ENCODE measurements at places on chromosomes 1 and 21.

DNA sequence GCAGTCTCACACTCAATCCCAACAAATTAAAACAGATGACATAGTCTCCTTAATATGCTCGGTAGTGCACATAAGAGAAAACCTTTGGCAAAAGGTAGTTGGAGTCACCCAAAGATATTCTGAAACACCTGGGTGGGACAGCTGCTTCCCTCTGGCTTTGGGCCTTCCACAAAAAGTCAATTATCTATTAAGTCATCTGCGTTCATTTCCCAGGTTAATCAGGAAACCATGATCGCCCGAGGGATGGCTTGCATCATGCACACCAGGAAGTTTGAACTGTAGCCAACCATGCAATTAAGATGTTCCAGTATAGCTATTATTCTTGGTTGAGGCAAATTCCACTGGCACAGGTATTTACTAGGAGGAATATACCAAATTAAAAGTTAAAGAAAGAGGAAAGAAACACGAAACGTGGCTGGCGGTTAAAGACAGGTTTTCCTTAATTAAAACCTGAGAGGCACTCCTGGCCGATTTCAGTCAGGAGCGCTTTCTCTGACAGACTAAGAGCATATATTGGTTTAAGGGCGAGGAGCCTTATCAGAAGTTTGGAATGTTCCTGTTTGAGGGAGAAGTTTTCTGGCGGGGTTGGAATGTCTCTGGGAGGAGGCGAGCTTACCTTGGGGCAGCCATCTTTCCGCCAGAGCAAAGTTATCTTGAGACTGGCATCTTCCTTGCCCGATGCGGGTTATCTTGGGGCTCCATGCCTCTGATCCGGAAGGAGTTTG, 19.9 kb downstream of the CLDN17 start:
- DNase-seq: no peak

DNA sequence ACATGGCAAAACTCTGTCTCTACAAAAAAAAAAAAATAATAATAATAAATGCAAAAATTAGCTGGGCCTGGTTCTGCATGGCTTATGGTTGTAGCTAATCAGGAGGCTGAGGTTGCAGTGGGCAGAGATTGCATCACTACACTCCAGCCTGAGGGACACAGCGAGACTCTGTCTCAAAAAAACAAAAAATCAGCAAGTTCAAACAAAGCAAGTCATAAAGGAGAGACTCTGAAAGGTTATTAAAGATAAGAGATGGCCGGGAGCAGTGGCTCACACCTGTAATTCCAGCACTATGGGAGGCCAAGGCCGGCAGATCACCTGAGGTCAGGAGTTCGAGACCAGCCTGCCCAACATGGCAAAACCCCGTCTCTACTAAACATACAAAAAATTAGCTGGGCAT, 28.8 kb downstream of the COP1 start:
- no peak for DNase-seq

GRCh38 chr21:30990514-30991262, 47.6 kb downstream of the KRTAP19-8 start:
- DNase-seq: no peak

GRCh38 chr1:55974714-55975441, 604.5 kb downstream of the PLPP3 start:
- no peak for DNase-seq

DNA sequence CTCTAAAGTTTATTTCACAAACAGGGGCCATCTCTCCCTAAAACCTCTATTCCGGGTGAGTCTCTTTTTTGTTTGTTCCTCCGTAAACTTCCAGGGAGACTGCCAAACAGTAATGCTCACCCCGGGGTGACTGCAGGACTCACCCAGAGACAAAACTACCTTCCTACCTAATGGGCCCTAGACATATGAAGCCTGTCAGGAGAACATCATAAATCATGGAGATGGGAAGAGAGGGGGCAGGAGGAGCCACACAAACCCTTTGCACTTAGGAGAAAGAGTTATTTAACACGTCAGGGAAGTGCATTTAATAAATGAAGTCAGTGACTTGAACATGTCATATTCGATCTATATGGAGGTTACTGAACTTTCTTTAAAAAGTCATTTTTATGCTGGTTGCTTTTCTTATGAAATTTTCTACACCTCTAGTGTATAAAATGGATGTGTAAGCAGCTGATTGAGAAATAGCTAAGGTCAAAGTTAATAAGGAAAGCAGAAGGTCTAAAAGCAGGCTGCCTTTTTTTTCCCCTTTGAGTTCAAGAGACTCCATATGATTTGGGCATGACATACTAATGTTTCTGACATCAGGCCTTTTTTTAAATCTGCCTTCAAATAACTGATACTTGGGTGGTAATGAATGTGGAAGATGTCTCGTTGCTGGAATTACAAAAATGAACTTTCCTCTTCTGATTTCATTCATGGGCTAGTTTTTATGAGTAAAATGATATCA, 286.9 kb upstream of the USP25 start:
- no peak for DNase-seq

- no peak for DNase-seq
Observed at GRCh38 chr1:3910049-3910731, 10.1 kb upstream of the C1orf174 start.

DNA sequence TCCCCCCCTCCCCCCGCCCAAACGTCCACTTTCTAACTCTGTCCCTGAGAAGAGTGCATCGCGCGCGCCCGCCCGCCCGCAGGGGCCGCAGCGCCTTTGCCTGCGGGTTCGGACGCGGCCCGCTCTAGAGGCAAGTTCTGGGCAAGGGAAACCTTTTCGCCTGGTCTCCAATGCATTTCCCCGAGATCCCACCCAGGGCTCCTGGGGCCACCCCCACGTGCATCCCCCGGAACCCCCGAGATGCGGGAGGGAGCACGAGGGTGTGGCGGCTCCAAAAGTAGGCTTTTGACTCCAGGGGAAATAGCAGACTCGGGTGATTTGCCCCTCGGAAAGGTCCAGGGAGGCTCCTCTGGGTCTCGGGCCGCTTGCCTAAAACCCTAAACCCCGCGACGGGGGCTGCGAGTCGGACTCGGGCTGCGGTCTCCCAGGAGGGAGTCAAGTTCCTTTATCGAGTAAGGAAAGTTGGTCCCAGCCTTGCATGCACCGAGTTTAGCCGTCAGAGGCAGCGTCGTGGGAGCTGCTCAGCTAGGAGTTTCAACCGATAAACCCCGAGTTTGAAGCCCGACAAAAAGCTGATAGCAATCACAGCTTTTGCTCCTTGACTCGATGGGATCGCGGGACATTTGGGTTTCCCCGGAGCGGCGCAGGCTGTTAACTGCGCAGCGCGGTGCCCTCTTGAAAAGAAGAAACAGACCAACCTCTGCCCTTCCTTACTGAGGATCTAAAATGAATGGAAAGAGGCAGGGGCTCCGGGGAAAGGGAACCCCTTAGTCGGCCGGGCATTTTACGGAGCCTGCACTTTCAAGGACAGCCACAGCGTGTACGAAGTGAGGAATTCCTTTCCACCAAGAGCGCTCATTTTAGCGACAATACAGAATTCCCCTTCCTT, 158.1 kb downstream of the RUNX1 start:
- no peak for DNase-seq

- DNase-seq: no peak
Observed at GRCh38 chr1:59394706-59395425, 98.0 kb downstream of the FGGY start.

GRCh38 chr1:27049607-27050006, 37.0 kb upstream of the TENT5B start:
- no peak for DNase-seq

DNA sequence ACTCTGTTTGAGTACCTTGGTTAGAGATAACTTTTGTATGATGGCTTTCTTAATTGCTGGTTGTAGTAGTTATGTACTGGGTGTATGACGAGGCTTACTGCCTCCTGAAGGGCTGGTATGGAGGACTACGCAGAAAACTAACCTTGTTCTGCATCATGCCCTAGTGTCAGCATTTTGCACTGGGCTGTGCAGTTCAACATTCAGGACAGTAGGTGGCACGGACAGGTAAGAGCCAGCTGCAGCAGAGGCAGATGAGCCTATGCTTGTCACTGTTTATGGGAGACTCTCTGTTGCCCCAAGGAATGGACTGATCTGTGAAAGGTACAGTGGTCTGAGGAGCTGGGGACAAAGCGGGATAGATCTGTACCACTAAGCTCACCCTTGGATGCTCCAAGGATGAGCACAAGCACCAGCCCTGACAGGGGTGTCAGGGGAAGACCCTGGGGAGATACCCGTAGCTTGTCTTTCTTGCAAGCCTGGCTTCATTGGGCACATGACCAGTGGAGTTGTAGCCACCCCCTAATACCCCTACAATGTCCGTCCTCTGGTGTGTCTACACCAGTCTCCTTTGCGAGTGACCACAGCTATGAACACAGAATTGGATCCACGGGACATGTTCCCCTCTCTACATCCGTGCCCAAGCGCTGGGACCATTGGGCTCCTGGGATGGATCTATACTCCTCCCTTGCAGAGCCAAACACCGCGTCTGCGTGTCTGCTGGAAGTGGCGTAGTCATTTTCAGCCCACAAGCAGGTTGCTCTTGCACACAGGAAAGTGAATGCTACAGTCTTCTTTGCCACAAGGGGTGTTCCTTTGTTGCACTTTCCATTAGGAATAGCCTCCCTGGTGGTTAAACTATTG, 51.1 kb upstream of the CFHR3 start:
- peak; percentile 15 for DNase-seq

DNA sequence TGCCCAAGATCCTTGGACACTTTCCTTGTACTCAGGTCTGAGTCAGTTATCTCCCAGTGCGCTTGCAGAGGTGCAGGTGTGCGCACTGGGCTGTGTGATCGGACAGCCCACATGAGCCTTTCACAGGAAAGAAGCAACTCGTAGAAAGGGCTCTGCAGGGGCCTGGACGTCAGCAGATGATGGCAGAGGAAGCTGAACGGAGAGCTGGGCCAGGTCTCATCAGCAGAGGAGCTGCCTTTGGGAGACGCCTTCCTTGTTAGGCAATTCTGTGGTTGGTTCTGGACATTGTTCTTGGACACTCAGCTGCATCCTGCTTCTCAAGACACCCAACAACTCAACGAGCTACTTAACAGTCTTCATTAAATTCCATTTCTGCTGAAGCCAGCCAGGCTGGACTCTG, 7.5 kb upstream of the PROK1 start:
- DNase-seq: no peak

DNA sequence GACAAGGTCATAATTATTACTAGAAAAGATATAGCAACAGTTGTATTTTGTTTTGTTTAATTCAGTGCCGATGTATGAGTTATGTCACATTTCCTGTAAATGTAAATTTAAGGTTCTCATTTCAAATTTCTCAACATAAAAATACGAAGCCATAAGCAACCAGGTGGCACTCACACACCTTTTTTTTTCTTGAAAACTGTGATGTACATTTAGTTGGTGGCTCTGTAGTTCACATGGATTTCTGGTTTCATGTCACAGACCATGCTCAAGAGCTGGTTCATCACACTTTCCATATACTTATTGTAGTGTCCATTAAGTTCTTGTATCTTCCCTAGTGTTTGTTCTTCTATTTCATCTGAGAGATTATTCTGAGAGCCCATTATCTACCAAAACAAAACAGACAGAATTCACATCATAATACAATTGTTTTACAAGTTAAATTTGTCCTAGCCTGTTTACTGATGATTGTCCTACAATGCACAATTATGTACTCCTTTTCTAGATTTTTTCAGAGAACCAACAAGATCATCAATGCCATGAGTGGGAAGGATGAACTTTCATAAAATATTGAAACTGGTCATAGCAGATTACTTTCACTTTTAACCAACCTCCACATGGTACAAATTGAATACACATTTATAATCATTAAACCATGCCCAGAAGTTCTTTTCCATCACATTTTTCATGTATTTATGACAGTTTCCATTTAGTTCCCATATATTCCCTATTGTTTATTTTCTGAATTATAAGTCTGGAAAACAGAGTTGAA, 17.1 kb downstream of the ATP6V1G3 start:
- no peak for DNase-seq

DNA sequence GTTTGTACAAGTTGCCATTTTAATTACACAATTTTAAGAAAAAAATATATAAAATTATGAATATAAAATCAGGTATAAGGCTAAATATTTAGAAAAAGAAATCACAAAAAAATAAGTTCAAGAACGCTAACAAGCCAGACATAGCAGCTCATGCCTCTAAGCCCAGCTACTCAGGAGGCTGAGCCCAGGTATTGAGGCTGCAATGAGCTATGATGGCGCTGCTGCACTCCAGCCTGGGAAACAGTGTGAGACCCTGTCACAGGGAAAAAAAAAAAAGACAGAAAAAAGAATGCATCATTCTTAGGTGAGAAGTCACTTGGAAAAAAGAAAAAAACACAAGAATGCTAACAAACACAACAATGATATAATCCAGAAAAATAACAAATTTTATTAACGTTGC, 112.3 kb upstream of the PRDX6 start:
- no peak for DNase-seq

DNA sequence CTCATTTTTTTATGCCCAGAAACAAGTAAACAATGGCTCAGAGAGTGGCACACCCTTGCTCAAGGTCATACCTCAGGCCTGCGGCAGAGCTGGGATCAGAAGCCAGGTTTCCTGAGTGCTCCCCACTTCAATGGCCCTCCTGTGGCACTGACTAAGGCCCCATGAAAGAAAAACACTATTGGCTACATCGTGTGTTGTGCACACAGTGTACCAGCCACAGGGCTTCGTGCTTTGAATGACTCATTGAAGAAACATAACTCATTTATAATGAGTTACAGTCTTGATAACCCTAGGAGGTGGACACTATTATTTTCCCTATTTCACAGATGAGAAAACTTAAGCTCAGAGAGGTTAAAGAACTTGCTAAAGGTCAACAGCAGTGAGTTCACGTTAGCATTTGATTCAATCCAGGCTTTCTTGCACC, 91.2 kb downstream of the TRABD2B start:
- no peak for DNase-seq

GRCh38 chr1:168280296-168280927, at the start of gene TBX19:
TSS of gene TBX19 (plus strand) at chr1:168280877. CDS start at chr1:168281091, 214 bp downstream.
- no peak for DNase-seq

- no peak for DNase-seq
Observed at GRCh38 chr1:115090540-115090939, 1.2 kb upstream of the TSPAN2 start.

- DNase-seq: peak; percentile 39
Observed at GRCh38 chr1:150561254-150561973, 12.2 kb downstream of the ADAMTSL4 start.

DNA sequence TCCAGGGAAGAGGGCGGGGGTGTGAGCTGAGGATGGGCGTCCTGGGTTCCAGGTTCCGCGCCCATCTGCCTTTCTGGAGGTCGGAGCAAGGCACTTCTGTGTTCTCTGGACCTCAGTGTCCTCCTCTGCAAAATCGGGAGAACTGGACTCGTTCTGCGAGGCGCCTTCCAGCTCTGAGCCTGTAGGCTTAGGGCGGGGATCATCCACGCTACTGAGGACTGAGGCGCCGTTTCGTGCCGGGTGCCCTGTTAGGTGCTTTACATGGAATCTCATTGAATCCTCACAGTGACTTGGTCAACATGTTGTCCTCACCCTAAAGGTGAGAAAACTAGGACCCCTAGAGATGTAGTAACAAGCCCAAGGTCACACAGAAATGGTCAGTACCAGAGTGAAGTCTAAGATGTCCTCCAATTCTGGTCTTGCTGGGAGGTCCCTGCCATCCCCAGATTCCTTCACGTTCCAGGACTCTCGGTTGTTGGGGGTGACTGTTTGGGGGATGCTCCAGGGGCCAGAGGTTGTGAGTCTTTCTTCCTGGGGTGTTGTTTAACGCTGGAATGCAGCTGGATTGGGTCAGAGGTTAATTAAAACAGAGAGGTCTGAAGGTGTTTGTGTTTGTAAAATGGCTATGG, 677 bp downstream of the PRKAA2 start:
- no peak for DNase-seq

- DNase-seq: no peak
Observed at GRCh38 chr21:26068776-26069175, 101.8 kb downstream of the APP start.

Data from effector CD4-positive, alpha-beta T cell (primary cell).